ENCODE measurements at places on chromosomes 2 and 18.

DNA sequence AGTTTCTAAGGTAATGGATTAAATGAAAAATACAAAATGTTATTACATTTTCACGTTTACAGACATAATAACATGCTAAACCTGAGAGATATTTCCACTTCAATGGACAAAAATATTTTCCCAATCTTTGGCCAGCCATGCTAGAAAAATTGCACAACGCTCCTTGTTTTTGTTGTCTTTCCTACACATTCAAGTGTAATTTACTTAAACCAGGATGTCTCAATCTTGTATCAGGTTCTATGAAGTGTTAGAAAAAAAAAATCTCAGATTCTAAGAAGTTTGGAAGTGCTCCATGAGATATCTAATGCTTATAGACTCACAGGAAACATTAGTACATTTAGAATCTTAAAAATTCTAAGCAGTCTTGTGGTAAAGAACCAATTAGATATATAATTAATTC, 141.8 kb upstream of the SLC35G4 start:
- no peak for DNase-seq

GRCh38 chr2:134491022-134491421, 227.8 kb downstream of the TMEM163 start:
- no peak for DNase-seq

DNA sequence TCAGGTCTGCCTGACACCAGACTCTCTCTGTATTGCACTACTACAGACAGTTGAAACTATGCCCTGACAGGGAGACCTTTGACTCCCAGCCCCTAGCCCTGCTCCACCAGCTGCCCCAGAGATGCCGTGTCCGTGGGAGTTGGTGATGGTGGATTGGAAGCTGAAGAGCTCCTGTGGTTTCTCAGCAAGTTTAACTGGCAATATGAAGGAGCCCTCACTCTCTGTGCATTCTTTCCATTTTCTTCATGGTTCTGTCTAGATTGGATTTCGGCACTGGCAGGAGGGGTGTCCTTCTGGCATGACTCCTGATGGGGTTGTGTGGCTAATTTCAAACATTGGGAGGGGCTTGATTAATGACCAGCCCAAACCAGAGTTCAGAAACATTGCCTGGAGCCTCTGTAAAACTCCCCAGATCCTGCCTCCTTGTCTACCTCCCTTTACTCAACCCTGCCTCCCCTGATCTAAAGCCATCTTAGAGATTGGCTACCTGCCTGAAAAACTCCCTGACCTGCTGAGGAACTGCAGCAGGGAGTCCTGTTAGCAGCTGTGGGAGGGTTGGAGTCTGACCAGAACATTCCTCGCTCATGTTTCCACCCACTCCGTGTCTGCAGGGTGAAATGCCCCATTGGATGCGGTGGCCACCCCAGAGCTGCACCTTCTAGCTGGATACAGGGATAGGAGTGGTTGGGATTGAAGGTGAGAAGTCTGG, 206.9 kb upstream of the SPRED2 start:
- no peak for DNase-seq

- no peak for DNase-seq
Measured at GRCh38 chr2:95074663-95075439, 46.8 kb downstream of the MRPS5 start.

All from H9 (cell line).